ENCODE measurements at places on chromosomes 4 and X.

DNA sequence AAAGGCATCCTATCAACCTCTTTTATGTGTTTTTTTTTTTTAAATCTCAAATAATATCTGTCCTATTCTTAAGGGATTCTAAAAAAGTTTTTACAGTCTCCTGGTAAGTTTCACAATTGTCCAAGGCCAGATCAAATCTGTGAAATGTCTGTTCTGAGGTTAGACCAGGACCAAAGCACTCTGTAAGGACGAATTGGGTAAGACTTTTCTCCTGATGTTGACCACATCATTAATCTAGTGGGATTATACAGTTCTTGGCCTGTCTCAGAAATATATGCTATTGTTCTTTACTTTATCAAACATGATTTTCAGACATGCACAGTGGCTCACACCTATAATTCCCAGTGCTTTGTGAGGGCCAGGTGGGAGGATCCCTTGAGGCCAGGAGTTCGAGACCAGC lies 45.8 kb upstream of the TMEM131L start:
- DNase-seq, result no peak

- DNase-seq, result no peak
Measured at GRCh38 chr4:8350841-8351461, 81.4 kb downstream of the HTRA3 start.

DNA sequence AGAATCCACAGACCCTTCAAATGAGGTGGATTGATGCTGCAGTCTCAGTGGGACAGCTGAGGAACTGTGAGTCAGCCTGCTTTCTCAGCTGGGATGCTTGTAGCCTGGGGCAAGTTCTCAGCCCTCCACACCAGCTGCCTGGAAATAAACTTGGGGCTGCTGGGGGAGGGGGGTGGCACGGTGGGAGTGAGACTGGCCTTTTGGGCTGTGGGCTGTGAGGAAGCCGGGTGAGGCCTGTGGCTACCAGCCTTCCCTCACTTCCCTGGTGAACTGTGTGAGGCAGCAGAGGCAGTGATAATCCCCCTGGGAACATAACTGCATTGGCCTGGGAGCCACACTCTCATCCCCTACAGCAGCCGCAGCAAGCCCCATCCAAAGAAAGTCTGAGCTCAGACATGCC lies 114.5 kb upstream of the GUCY1A1 start:
- DNase-seq, result no peak

DNA sequence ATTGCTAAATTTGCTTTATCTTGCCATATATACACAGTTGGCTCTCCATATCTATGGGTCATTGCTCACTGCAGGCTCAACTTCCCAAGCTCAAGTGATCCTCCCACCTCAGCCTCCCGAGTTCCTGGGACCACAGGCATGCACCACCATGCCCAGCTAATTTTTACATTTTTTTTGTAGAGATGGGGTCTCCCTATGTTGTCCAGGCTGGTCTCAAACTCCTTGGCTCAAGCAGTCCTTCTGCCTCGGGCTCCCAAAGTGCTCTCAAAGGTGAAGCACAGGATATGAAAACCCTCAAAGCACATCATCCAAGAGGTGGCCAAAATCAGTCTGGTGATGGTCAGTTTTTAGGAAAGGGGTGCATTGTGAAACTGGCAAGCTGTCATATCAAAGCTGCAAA lies 11.8 kb downstream of the CDS1 start:
- DNase-seq, result no peak

DNA sequence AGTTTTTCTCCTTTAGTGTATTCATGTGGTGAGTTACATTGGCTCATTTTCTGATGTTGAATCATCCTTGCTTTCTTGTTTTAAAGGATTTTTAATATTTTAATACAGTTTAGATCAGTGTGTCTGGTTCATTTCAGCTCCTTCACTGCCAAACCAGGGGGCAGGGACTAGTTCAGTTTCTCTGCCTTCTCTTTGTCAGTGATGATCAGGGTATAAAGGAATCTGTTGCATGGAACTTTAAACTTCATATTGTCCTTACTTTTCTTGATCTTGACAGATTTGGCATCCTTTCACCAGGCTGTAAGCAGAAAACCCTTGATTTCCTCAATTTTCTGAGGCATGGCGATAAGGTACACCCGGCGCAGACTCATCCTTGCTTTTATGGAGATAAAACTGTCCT lies 149.4 kb downstream of the KDR start:
- no peak for DNase-seq

GRCh38 chr4:182863501-182863900 lies 53.7 kb downstream of the DCTD start:
- DNase-seq, result no peak

DNA sequence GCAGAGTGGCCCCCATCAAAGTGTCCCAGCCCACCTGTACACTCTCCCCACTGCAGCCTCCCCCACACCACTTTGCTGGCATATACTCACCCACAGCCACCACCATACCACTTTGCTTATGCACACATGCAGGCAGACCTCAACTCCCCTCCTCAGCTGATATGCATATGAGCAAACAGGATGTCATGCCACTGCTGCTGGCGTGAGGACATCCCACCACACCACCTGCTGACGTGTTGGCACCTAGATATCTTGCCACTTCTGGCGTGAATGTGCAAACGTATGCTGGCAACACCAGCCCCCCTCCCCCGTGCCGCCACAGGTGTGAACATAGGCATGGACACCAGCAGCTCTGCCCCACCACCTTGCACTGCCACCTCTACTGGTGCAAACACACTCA lies 22.4 kb upstream of the MAGEA8 start:
- DNase-seq, result no peak

GRCh38 chr4:99361899-99362275 lies 9.3 kb upstream of the ADH1C start:
- DNase-seq, result no peak

DNA sequence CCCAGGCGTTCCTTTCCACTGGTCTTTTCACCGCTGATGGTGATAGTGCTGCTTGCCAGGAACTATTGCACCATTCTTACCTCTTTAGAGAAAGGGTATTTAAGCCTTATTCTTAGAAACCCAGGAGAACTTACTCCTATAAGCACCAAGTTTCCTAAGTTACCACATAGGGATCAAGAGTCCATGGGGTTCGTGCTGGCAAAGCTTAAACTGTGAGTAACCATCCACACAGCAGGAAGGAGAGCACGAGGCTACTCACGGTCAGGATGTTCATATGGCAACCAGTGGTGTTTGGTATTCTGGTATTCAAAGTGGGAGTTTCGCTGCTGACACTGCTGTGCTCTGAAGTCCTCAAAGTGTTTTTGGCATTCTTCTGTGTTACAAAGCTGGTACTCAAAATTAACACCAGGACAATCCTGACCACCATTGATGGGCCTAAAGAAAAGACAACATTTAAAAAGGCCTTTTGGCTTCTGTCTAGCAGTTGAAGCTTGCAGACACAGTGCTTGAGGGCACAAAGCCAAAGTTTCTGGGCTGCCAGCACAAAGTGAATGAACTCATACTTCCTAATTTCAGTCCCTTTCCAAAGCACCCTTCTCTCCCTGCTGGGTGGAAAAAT lies 256.9 kb downstream of the ADAMTS3 start:
- DNase-seq, result no peak

GRCh38 chr4:169682372-169683047 lies 62.1 kb downstream of the CLCN3 start:
- DNase-seq, result no peak

DNA sequence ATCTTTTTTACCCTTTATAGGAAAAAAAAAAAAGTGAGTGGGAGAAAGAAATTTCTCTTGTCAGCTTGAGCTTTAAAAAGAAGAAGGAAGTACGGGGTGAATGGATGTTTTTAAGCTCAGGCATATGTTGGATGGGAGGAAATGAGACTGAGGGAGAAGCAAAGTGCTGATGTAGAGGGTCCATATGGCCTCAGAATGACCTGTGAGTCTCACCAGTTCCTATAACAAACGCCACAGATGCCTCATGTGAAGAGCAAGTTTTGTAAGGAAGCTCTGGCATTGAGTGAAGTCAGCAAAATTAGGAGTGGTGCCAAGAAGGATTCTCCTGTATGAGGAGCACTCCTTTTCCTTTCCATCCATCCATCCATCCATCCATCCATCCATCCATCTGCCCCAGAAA lies 214.6 kb downstream of the PTTG2 start:
- no peak for DNase-seq

DNA sequence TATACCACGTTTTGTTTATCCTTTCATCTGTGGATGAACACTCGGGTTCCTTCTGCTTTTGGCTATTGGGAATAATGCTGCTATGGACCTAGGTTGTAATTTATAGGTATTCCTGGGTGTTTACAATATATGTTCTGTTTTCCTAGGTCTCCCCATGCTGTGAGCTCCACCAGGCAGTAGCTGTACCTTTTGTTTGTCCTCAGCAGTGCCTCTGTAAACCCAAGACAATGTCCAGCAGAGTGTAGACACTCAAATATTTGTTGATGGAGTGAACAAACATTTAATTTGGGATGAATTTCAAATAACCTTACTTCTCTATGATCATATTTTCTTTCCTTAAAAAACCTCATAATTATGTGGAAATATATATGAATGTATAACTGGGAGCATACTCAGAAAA lies 259.5 kb upstream of the BOD1L1 start:
- DNase-seq, result no peak

DNA sequence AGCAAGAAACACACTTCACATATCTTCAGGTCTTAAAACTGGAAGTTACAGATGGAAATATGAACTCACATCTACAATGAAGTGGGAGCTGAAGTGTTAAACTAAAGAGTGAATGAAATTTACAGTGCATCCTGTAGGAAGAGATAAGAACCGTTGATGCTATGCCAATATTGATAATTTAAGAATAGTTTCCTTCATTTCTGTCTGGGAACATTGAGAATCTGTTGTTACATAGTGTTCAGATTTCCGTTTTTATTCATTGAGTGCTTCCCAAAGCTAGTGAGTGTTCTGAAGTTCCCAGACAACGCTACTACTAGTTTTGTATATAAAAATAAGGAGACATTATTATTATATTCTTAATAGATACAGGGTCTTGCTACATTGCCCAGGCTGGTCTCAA lies 52.3 kb downstream of the UBE2K start:
- no peak for DNase-seq

DNA sequence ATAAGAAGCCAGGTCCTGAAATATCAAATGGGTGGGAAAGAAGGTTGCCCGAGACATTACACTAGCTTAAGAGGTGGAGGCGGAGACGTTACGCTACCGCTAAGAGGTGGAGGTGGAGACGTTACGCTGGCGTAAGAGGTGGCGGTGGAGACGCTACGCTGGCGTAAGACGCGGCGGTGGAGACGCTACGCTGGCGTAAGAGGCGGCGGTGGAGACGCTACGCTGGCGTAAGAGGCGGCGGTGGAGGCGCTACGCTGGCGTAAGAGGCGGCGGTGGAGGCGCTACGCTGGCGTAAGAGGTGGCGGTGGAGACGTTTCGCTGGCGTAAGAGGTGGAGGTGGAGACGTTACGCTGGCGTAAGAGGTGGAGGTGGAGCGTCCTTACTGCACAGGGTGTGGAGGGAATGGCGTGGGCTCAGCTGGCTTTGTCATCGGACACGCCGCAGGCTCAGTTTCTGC lies 12.8 kb downstream of the CYP4V2 start:
- DNase-seq, result peak; percentile 60

DNA sequence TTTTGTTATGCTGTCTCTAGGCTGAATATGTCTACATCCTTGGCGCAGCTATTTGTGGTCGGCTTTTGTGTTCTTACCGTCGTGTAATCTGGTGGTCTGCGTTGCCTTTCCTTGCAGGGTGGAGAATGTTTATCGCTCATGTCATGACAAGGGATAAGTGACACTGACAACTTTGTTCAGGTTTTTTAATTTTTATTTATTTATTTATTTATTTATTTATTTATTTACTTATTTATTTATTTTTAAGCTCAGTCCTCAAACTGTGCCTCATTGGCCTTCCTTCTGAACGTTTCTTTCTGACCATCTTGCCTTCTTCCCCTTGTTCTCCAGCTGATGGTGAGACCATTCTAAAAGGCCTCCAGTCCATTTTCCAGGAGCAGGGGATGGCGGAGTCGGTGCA lies 26.4 kb downstream of the SMS start:
- no peak for DNase-seq

DNA sequence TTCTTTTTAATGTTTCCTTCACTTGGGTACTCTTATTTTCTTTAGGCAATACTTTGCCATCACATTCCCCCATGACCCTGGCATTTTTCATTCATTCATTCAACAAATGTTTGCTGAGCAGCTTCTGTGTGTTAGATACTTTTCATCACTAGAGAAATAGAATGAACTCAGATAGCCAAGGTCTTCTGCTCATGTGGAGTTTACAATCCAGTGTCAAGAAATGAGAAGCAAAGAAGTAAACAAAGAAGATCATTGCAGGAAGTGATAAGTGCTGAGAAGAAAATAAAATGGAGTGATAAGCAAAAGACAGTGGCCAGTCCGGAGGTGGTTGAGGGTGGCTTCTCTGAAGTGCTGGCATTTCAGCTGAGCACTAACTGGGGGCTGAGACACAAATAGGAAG lies 63.1 kb downstream of the LIMCH1 start:
- no peak for DNase-seq

DNA sequence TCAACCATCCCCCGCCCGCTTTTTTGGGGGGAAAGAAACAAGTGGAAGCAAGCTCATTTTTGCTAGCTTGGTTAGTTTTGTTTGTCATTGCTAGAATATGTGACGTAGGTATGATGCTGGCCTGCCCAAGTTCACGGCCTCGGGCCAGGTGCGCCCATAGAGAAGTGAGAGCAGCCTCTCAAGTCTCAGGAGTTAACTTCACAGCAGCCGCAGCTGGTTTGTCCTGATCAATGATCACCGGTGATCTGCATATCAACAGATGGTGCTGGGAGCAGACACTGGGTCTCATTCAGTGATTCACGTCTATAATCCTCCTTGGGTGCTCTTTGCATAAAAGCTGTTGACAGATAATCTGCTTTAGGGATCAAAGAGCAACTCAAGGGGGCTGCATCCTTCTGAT lies 50.1 kb downstream of the ENPP6 start:
- no peak for DNase-seq

GRCh38 chr4:37453281-37453998 lies 208.9 kb downstream of the NWD2 start:
- peak; percentile 28 for DNase-seq

GRCh38 chr4:122810669-122811068 lies 16.0 kb upstream of the FGF2 start:
- DNase-seq, result no peak

DNA sequence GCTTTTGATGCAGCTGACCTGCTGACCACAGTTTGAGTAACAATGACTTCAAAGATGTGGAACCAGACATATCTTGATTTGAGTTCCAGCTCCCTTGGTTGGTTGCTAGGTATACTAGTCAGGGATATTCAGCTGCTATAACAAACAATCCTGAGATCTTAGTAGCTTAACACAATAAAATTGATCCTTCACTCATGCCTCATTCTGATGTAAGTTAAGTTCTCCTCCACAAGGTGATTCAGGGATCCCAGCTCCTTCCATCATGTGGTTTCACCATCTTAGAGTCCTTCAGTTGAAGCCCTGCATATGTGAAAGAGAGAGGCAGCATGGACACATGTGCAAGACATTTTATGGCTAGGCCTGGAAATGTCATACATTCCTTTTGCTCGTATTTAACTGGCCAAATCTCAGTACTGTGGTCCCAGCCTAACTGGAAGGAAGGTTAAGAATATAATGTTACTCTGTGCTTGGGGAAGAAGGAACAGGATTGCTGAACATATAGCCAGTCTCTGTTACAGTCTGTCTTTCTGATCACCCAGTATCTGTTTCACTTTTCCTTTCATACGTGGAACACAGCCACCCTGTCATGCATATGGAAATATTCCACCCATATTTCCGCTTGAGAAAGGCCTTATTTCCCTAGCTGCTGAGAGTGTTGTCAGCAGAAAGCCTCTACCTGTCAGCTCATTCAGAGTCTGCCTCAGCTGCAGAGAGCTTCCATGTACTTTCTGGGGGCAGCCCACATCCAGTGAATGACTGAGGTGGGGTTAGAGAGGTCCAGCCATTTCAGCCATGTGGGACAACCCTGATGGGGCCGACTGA lies 7.1 kb downstream of the SMIM9 start:
- no peak for DNase-seq

Data from stimulated activated CD4-positive, alpha-beta T cell treated with anti-CD3 and anti-CD28 coated beads, Interleukin-2, amount 100 ng/mL, for 4 hours (primary cell).